ENCODE measurements at places on chromosomes 13 and 19. TPM values are rescaled to one million over a fixed set of nuclear protein-coding genes. Genes with fewer than 3 reads are reported as not detected.

- DNase-seq = no peak
Measured at GRCh38 chr13:40056898-40057619, 401.6 kb downstream of the COG6 start.

DNA sequence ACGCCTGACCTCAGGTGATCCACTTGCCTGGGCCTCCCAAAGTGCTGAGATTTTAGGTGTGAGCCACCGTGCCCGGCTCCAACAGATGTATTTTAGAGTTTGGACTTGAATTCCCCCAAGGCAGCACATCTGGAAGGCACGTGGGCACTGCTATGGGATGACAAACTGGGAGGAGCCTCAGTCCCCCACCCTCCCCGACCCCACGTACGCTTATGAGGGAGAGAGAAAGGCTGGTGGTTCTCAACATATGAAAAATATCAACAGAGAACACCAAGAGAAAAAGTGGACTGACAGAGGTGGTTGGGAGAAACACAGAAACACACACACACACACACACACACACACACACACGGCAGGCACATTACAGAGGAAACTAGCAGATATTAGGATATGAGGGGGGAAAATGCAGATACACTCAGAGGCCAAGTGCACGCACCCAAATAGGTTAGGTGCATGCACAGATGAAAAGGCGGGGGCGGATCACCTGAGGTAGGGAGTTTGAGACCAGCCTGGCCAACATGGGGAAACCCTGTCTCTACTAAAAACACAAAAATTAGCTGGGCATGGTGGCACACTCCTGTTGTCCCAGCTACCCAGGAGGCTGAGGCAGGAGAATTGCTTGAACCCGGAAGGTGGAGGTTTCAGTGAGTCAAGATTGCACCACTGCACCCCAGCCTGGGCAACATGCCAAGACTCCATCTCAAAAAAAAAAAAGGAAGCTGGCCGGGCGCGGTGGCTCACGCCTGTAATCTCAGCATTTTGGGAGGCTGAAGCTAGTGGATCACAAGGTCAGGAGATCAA lies 3.2 kb downstream of the STX10 start:
- DNase-seq = no peak

GRCh38 chr13:23751195-23751594 lies 138.0 kb downstream of the MIPEP start:
- DNase-seq = no peak

- DNase-seq = no peak
Measured at GRCh38 chr19:23393121-23393520, 2.1 kb downstream of the ZNF91 start.

The ZNF507 gene
- 5.5 TPM for total RNA-seq

The MADCAM1 gene
- not detected for total RNA-seq
